ENCODE measurements at places on chromosomes 1 and 21.

- DNase-seq, result no peak
Measured at GRCh38 chr21:45155910-45156309, 81.5 kb downstream of the ADARB1 start.

DNA sequence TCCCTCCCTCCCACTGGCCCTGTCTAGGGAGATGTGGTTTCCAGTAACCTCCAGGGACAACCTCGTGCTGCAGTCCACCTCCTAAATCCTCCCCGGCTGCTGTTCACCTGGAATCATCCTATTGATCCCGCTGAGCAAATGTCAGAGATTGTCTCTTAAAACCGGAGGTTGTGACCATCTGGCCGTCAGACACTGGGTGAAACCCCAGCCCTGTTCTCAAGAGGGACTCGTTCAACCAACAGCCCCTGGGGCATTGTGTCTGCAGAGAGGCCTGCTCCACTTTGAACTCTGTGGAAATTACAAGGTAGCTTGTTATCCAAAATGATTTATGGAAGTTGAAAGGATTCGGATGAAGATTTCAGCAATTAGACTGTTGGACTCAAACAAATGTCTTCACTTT is 498.0 kb downstream of the MATN1 start:
- DNase-seq, result no peak

DNA sequence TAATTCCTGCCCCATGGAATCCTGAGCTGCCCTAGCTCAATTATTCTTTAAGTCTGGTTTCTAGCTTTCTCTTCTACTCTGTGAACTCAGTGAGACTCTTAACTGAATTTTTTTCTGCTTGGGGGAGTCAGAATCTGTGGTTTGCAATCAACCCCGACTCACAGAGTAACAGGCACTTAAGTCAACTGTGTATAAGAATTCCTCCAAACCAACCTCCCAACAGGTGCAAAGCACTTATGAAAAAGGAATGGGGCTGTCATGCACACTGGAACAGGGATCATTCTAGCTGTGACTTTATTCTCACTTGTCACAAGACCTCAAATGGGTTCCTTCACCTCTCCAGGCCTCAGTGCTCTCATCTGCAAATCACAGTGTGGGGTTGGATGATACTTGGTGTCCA is 60.3 kb upstream of the SYT6 start:
- no peak for DNase-seq

GRCh38 chr1:85295654-85296053 is 19.2 kb upstream of the BCL10 start:
- no peak for DNase-seq

GRCh38 chr1:161738627-161739287 is 10.8 kb upstream of the DUSP12 start:
- peak; percentile 94 for DNase-seq

- no peak for DNase-seq
Measured at GRCh38 chr21:31985398-31985797, 112.6 kb downstream of the HUNK start.

GRCh38 chr1:232996143-232996542 is 45.7 kb downstream of the NTPCR start:
- no peak for DNase-seq

DNA sequence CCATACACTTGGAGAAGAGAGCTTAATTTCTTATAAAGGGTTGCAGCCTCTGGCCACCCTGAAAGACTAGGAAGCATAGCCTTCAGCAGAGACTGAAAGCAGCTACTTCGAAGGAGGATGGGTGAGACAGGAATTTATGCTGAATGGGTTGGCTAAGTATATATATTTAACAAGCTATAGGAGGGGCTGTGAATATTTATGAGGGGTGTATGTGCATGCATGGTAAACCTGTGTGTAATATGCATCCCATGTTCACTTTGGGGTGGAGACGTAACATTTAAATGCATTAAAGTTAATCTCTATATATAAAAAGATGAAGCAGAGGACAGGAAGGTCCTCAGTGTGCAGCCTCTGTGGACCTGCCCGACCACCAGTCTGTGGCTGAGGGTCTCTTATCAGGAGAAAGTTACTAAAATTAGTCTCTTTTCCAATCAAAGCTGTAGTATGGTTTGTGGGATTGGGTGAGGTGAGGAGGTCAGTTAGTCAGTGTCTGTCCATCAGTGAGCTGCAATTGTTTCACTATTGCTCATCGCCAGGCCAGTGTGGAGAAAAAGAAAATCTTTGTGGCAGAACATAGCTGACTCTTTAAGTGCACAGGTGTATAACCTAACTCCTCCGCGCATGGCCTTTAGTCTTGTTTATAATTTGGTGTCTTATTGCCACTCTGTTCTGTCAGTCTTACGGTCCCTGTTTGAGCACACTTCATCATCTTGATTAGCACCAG is 35.4 kb upstream of the DSCAM start:
- no peak for DNase-seq

GRCh38 chr1:187374082-187374481 is 545.3 kb downstream of the PLA2G4A start:
- no peak for DNase-seq

DNA sequence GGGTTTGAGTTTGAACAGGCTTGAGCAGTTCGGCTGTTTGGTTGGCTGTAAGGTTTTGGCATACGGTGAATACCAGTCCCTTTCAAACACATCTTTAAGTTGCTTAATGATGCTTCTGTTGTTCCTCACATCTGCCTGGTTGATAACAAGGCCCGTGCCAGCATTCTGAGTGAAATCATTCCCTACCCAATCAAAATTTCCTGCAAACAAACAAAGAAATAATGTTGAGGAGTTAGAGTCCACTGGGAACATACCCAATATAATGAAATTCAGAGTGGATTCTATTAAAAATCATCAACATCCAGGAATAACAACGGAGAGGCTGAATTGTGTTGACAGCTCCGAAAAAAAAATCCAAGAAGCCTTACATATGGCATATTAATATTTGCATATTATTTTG is 91.0 kb upstream of the MAP1LC3C start:
- no peak for DNase-seq

- DNase-seq, result no peak
Measured at GRCh38 chr1:61975638-61976037, 219.0 kb upstream of the L1TD1 start.

DNA sequence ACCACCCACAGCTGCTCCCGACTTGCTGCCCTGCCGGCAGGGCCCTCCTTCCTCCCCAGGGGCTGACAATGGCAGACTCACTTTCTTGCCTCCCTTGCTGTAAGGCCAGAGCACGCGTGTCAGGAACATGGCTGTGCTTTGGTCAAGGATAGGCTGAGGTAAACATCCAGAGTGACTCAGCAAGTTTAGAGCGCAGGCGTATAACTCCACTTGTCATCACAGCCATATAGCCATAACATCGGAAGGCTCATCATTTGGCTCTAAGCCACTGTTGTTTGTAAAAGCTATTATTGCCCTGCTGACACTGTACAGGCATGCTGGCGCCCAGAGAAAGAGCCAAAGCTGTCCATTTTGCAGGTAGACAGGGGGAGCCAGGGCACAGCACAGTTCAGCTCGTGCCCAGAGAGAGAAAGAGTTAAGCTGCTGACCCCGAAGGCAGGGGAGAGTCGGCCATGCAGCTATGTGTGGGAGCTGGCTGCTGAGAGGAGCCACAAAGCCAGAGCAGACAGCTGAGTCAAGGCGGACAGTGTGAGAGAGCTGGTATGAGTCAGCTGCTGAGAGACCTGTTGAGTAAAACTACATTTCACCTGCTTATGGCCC is 60.6 kb downstream of the GNG4 start:
- DNase-seq, result no peak

- DNase-seq, result no peak
Measured at GRCh38 chr1:12567288-12567819, 50.7 kb downstream of the DHRS3 start.

DNA sequence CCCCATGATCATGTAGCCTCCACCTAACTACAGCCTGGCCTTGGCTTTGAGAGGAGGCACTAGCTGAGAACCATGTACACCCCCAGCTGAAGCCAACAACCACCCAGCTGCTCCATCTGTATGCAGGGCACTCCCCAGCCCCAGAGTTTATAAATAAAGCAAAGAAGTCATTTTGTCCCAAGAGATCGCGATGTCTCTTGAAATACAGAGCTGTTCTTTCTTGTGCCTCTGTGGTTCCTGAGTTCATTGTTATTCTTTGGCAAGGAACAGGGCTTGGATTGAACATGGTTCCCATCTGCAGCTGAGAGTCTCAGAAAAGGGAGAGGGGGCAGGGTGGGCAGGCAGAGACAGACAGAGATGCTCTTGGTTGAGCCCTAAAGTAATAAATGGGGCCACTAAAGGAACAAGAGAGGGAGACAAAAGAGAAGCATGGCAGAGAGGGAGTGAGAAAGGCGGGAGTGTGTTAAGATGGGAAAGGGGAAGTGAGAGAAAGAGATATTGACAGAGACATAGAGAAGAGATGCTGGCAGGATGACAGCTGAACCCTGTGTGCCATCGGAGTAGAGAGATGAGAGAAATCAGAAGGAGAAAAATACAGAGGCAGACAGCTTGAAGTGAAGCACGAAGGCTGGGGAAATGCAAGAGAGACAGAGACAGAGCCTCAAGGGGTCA is 63.3 kb downstream of the TNR start:
- no peak for DNase-seq

- no peak for DNase-seq
Measured at GRCh38 chr1:228872080-228872479, 136.8 kb downstream of the RHOU start.

GRCh38 chr1:187876775-187877174 is 1048.0 kb downstream of the PLA2G4A start:
- no peak for DNase-seq

- DNase-seq, result no peak
Measured at GRCh38 chr1:11465307-11465706, 13.6 kb upstream of the DISP3 start.

DNA sequence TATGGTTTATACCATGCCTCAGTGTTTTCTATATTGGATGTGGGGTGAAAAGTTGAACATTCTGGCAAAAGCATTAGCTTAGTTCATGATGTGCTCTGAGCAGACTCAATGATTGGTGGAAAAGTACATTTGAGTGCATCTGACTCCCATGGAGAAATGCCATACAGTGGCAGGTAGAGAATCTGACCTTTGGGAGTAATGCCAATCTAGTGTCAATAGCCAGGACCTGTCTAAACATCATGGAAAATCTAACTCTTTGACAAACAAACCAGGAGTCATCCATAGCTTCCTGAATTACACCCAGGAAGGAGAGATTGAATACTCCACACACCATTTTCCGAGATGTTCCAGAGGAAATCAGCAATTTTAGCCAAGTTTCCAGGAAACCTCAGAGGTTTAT is 51.0 kb downstream of the XCL1 start:
- no peak for DNase-seq

DNA sequence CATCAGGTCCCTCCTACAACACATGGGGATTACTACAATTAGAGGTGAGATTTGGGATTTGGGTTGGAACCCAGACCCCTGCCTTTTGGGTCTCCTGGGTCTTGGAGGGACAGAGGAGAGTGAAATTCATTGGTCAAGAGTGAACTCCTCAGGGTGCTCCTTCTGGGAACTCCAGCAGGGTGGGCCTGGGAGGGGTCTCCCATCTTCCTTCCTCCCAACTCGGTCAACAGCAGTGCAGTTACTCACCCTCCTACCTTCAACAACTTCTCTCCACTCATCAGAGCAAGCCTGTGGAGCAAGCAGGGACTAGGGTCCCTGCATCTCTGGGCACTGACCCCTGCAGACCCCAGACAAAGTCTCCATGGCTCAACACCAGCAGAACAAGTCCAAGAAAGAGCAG is 89.3 kb upstream of the TMPRSS2 start:
- DNase-seq, result no peak

GRCh38 chr1:109891930-109892329 is 18.7 kb upstream of the CSF1 start:
- no peak for DNase-seq

GRCh38 chr1:199242147-199242546 is 603.3 kb downstream of the PTPRC start:
- no peak for DNase-seq

- DNase-seq, result no peak
Measured at GRCh38 chr1:28441674-28442073, 64.2 kb upstream of the RCC1 start.

DNA sequence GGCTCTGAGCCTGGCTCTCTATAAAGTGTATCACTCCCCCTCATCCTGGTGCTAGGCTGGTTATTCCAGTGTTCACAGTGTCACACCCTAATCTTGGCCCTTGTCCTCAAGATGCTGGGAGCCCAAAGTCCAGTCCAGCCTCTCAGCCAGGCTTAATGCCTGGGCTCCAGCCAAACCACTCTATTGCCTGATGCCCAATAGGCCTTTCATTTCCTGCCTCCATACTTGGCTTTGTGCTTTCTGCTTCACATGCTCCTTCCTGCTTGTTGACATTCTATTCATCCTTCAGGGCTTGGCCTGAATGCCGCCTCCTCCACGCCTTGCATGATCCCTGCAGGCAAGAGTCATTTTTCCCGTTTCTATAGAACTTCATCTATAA is 1.7 kb downstream of the KLHDC8A start:
- peak; percentile 90 for DNase-seq

DNA sequence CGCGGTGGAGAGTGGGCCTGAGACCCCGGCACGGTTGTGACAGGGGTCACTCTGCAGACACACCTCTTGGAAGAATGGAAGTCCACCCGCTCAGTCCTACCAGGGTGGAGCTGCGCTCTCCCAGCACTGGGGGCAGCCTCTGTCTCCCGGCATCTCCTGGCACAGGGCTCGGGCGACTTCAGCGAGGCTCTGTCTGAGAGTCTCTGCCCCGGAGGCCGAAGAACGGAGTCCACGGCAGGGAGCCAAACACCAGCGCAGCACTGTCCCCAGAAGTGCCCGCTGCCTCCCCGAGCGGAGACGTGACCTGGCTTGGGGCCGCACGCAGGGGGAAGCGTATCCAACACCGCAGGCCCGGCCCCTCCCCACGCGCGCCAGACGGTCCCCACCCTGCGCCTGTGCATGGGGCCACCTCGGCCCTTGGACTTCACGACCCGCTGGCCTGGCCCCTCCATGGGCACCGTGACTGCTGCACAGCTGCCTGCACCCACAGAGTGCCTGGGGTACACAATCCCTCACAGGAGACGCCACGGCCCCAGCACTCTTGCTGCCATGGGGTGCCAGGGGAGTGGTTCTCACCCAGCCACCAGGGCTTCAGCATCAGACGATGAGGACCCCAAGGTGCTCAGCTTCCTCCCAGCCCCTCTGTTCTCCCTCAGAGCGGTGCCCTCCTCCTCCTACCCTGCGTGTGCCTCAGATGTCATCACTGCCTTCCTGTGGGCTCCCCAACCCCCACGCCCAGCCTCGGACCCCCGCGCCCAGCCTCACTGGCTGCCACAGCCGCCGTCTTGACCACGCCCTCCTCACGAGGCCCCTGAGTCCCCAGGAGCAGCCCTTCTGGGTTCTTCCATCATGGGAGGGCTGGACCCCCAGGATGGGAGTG is 14.9 kb upstream of the RNF223 start:
- no peak for DNase-seq

DNA sequence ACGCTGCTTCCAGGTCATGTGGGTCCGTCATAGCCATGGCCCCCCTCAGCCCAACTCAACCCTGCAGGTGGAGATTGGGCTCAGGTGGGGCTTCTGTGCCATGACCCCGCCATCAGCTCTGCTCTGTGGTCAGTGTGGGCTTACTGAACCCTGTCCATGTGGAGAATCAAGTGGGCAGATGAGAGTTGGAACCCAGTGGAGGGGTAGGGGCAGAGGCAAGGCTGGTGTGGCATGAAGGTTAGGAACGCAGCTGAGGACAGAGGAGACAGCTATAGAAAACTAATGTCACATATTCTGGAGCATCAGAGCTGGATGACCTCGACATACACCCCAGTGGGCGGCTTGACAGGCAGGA is 355.9 kb downstream of the PTPRU start:
- no peak for DNase-seq
